ENCODE measurements at places on chromosomes 4 and X.
A peak's percentile ranks its signal among the peaks of the same experiment; 100 is the strongest.

- DNase-seq = no peak
Measured at GRCh38 chr4:121226362-121226761, 62.2 kb upstream of the TNIP3 start.

DNA sequence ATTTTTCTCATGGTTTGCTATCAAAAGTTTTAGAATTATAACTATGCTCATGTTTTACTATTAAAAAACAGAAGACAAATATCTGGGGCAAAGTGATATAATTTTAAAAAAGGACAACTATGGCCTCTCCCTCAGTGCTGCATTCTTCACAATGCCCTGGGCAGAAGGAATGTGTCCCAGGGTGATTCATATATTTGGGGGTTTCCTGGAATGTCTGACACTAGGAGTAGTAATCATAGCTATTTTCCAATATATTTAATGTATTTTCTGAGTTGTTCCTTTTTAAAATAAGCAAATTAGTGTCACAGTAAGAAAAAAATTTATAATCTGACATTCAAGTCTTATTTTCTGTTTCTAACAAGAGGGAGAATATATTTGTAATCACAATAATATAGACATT is 281.7 kb downstream of the UNC5C start:
- no peak for DNase-seq

DNA sequence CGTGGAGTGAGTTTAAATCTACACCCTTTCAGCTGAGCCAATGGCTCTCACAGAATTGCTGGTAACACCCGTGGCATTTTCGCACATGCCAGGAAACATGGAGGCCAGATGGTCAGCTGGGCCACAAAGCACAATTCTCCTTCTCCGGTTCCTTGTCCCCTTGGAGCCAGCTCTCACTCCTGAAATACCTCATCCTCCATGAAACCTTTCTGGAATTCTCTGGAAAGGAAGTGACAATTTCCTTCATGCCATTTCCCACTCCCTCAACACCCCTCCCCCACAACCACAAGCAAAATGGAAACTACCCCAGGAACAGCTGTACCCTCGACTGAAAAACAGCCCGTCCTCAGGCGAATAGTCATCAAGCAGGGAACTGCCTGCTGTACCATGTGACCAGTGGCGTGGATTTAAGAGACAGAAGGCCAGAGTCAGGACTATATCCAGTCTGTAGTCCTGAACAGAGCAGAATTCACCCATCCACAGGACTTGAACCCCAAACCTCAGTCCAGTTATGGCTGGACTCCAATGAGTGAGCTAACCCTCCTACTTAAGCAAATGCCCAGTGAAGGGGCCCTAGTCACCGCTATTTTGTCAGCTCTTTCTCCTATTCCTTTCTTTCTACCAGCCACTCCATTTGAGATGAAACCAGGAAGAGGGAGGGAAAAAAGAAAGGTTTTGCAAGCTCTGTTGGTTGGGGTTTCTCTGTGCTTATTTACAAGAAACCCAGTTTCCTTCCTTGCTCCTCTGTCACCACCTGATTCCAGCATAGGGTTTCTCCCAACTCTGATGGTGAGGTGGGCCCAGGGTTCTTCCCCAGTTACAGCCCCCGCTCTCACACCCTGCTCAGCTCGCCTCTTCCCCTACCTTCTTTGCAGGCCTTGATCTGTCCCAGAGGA is 24.5 kb downstream of the ELF4 start:
- DNase-seq = no peak

DNA sequence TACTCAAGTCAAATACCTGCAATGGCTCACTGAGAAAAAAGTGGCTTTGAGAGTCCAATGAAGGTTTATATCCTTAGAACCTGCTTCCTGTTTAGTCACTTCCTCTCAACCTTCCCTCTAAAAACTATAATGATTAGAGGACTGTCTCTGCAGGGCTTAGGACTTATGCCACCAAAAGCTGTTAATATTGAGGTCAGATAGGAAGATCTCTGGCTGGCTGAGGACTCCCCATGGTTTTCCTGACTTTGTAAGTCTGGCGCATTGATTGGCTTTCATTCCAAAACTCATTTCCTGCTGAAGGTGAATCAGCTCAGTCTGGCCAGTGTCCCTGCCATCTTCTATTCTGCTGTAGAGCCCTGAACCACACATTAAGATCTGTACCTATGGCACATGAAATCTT is 140.9 kb upstream of the ANK2 start:
- no peak for DNase-seq

GRCh38 chr4:189364032-189364449 is 576.6 kb upstream of the FRG1 start:
- no peak for DNase-seq

- DNase-seq = no peak
Measured at GRCh38 chr4:5524446-5525299, 183.7 kb downstream of the EVC2 start.

DNA sequence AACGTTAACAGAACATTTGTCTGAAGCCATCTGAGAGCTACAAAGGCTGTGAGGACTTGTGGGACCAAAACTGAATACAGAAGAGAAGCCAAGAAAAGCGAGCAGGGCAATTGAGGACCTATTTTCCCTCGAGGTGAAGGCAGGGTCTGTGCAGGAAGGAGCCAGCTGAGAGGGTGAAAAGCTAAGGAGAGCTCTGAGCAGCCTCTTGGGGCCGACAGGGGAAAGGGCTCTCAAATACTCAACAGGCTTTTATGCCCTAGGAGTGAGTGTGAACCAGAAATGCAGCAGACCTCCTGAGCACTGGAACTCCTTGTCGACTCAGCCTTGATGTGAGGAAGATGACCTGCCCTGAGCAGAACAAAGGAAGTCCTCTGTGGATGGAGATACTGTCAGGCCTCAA is 54.2 kb downstream of the C4orf50 start:
- no peak for DNase-seq

DNA sequence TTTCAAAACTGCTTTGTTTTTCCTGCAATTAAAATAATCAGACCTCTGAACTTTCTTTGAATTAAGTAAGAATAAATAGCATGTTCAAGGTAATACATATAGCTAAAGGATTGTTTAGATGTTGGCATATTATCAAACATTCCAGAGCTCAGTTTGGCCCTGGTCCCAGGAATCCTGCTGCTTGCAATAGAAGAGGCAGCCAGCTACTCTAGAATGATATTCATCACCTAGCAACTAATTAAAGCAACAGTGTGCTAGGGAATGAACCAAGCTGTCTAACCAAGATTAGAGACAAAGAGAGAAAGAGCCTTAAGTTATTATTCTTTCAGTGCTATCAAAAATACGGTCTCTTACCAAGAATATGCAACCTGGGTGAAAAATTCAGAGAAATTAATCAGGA is 460.9 kb downstream of the GABRG1 start:
- no peak for DNase-seq

DNA sequence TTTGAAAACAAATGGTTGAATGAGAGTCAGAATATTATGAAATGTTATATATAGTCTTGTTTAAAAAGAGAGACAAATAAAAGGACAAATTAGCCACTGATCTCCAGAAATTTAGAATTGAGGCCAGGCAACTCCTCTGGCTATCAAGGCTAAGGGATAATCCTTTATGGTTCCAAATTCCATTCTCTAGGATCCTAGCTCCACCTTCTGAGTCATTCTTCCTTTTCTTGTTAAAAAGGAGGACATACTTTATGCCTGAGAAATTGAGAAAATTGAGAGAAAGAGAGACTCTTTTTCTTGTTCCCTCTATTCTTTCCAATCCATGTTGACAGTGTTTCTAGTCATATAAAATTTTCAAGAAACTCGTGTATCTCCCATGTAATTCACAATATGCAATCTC is 1299.5 kb downstream of the FSTL5 start:
- DNase-seq = no peak

GRCh38 chrX:63889001-63889400 is 104.0 kb upstream of the ARHGEF9 start:
- DNase-seq = no peak

GRCh38 chrX:129585691-129586090 is 45.6 kb downstream of the OCRL start:
- no peak for DNase-seq

GRCh38 chr4:6529021-6529420 is 46.0 kb upstream of the MAN2B2 start:
- DNase-seq = no peak

DNA sequence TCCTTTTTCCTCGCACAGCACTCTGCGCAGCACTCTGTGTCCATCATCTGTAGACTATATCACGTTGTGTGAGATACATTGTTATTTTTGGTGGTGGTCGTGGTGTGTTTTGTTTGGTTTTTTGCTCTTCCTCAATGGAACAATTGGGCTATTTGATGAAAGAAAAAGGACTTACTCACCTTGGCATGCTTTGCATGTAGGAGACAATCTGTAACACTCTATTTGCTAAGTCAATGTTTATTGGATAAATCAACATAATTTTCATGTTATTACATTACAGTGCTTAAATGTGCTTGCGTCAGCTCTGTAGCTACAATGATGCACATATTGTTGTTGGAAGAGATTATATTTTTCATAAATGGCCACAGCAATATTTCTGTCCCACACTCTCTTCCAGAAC is 12.5 kb upstream of the CD99 start:
- no peak for DNase-seq

- no peak for DNase-seq
Measured at GRCh38 chrX:33974676-33975075, 157.4 kb downstream of the FAM47A start.

- DNase-seq = peak; percentile 40
Measured at GRCh38 chr4:27010334-27010940, 149.8 kb downstream of the STIM2 start.

DNA sequence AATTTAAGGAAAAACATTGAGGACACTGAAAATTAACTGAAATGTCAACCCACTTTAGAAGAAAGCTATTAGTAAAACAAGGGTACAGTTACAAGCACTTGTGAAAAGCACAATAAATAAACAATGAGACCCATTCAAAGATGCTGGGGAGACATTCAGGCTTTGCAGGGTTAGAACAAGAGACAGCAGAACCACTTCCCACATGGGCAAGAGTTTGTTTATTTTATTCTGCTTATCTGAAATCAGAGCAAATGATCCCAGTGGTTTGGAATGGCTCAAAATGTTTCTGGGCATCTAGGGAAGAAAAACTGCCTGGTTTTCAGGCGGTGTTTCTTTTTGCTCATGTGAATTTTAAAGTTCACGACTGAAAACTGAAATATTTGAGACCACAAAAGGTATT is 42.4 kb downstream of the PPP3CA start:
- no peak for DNase-seq

All from stimulated activated CD4-positive, alpha-beta T cell treated with anti-CD3 and anti-CD28 coated beads, Interleukin-12 subunit alpha, Interleukin-12 subunit beta, amount 100 ng/mL, for 24 hours (primary cell).